ENCODE measurements at places on chromosomes 7 and 10.

- DNase-seq: no peak
Observed at GRCh38 chr10:99382176-99382575, 48.2 kb downstream of the GOT1 start.

DNA sequence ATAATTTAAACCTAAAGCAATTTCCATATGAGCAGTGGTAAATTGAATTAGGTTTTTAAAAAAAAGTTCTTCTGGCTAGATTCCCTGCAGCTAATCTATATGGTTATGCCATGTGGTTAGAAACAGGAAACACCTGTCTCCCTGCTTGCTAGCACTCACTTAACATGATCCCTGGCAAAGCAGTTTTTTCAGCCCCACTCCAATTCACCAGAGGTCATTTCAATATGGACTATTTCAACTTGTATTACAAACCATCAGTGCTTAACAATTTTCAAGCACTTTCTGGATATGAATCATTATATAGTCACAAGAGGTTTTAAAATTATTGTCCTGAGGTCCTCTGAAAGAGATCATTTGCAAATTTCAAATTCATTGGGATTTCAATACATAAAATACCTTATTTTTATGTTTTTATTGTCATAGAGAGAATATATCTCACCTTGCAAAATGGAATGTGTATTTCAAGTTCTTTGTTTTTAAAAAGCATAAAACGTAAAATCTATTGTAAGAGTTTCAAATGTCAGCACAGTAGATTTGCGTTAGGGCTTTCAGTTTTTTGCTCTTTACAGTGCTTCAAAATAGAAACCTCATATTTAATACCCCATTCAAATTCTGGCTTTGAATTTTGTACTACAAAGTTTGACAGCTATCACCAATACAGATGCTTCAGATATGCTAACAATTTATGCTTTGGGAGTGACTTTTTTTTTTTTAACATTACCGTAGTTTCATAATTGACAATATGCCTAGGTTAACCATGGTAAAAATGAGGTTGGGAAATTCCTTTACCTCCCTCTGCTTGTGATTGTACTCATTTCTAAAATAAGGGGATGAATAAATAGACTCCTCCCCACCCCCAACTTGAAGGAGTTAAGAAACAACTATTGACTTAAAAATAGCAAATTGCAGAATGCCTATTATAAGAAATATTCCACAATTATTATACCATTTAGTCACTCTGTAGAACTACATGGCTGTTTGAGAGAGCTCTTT is 117.5 kb upstream of the HGF start:
- no peak for DNase-seq

DNA sequence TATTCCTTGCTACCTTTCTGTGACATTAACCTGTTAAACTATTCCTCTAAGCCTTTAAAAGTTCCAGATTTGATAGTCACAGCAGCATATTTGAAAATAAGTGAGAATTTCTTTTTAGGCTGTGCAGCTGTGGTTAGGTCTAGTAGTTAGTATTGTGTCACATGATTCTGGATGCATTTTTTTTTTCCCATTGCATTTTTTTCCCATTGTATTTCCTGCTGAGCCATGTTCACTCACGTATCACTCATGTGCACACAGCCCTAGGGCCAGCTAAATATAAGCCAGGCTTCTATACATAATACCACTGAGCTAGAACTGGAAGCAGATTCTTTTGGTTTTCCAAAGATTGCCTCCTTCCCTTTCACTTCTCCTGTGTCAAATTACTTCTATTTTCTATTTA is 37.4 kb downstream of the DNAJC9 start:
- DNase-seq: no peak

DNA sequence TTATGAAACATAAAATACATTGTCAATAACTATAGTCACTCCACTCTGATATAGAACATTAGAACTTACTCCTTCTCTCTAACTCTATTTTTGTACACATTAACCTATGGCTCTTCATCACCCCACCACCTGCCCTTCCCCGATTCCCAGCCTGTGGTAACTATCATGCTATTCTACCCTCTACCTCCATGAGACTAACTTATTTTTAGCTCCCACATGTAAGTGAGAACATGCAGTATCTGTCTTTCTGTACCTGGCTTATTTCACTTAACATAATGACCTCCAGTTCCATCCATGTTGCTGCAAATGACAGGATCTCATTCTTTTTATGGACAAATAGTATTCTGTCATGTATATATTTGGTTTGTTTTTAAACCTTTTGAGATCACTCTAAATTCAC is 8.8 kb upstream of the NOD1 start:
- no peak for DNase-seq

DNA sequence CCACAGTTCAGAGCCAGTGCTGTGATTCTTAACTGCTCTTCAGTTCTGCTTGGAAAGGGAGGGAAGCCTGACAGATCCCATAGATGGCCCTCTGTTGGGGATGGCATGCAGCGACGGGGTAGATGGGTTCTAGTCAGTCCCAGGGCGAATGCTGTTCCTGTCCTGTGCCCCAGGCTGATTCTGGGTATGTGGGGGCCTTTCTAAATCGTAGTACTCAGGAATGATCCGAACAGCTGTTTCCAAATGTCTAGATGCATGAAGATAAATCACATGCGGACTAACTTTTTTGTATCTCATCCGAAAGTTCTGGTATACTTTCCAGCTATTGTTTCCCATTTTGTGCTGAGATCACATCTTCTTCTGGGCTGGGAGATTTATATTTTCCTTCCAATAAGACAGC is 186.0 kb upstream of the MKI67 start:
- DNase-seq: no peak

DNA sequence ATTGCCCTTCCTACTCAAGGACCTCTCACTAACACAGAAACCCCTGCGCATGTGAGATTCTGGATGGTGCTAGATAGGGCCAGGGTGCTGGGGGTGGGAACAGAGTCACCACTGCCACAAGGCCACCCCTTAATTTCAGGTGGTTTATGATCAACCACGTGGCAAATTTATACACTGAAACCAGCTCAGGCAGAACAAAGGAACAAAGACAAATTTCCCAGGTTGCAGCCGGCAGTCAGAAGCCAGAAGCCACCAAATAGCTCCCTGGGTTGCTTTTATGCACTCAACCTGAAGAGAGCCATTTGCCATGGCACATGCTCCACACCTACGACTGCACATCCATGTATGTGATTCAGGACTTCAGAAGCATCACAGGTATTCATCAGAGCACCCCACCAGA is 2.5 kb downstream of the VOPP1 start:
- no peak for DNase-seq

GRCh38 chr7:78852951-78853350 is 600.5 kb downstream of the MAGI2 start:
- no peak for DNase-seq

DNA sequence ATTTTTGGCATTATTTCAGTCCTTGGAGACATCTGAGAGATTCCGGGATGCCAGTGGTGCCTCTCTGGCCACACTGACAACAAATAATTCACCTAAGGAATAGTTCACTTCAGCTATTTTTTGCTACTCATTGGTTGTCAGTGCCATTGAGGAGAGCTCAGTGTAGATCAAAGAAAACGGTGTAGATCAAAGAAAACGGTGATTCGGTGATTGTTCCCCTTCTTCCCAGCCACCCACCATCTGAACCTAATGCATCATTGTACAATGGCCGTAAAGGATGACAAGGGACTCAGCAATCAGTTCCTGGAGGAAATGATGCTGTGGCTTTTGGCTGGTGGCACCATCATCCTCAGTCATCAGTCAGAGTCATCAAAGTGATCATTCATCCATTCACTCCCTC is 80.6 kb downstream of the PTPRZ1 start:
- DNase-seq: no peak

DNA sequence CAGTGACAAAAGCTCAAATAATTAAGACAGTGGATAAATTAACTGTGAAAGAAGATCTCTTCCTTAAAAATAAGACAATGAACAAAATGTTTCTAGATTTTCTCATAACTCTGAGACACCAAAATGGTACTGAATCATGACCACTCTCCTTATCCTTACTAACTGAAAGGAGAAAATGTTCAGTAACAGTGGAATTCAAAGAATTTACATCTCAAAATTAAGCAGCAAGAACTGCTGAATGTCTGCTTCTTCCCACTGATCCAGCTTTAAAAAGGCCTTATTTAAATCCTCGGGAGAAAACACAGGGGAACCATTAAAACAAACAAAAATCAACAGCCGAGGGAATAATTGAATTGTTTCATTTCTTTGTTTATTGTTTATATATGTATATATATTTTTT is 27.3 kb upstream of the PLXDC2 start:
- DNase-seq: no peak

- DNase-seq: peak; percentile 34
Observed at GRCh38 chr7:66050990-66051448, 24.6 kb upstream of the ASL start.

DNA sequence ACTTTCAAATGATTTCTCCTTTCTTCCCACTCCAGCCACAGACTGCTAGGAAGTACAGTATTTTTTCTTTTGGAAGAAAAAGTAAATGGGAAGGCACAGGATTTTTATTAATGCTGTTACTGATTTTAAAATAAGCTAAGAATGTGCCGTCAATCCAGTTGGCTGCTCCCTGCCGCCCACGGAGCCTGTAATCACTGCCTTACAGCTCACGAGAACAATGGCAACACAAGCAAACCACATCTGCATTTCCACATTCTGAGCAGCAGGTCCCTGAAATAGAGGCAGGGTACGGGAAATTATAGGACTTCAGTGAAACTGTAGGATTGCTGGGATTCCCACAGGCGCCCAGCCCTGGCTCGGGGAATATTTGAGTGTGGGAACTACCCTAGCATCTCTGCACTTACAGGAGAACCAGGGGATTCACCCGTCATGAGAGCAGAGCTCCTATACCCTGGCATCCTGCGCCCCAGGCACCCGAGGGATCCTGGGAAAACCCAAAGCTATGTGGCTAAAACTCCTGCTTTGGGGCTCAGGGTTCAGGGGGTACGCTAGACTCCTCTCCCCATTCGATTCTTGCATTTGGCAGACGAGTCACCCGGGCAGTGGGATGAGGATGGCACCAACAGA is 72.9 kb upstream of the TNS3 start:
- no peak for DNase-seq

- DNase-seq: no peak
Observed at GRCh38 chr7:130090745-130091532, 20.6 kb downstream of the KLHDC10 start.

DNA sequence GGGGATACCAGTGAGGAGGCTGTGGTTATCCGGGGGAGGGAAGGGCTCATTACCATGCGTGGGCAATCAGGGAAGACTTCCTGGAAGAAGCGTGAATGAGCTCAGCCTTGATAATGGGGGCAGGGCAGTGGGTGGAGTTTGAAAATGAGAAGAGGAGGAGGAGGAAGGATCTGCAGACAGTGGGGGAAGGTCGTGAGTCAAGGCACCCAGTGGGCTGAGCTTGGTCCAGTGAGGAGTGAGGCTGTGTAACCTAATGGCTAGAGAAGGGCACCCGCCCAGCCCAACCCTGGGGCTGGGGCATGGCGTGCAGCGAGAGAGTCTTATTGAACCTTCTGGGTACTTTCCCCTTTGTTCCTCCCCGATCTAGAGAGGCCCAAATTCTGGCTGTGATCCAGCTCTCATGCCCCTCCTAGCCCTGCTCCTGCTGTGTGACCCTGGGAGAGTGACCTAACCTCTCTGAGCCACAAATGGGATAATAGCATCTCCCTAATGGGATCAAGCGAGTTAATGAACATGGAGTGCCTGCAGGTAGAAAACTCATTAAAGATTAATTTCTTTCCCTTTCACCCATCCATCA is 31.5 kb downstream of the CLIP2 start:
- DNase-seq: no peak

- DNase-seq: no peak
Observed at GRCh38 chr10:25455980-25456567, 281.3 kb downstream of the GPR158 start.

GRCh38 chr10:71127773-71128172 is 84.6 kb upstream of the UNC5B start:
- DNase-seq: no peak

DNA sequence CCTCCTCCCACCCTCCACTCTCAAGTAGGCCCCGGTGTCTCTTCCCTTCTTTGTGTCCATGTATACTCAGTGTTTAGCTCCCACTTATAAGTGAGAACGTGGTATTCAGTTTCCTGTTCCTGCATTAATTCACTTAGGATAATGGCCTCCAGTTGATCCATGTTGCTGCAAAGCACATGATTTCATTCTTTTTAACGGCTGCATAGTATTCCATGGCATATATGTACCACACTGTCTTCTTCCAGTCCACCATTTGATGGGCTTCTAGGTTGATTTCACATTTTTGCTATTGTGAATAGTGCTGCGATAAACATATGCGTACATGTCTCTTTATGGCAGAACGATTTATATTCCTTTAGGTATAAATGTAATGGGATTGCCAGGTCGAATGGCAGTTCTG is 51.0 kb downstream of the FAM171A1 start:
- no peak for DNase-seq

GRCh38 chr7:77461246-77461645 is 45.1 kb upstream of the GSAP start:
- DNase-seq: no peak

DNA sequence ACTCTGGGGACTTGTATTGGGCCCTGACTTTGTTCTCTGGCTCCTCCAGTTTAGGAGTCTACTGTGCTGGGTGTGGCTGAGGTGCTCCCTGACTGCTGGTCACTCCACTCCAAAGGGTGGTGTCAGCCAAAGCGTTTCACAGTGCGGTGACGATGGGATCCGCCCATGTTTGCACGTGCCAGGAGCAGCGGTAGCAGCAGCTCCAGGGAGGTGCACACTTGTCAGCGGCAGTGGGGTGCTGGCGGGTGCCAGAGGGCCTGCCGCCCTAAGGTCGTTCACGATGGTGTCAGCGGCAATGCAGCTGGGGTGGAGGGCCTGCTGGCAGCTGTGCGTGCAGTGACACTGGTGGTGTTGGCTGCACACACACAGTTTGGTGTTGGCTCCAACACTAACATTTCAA is 268.5 kb upstream of the AKR1E2 start:
- no peak for DNase-seq

DNA sequence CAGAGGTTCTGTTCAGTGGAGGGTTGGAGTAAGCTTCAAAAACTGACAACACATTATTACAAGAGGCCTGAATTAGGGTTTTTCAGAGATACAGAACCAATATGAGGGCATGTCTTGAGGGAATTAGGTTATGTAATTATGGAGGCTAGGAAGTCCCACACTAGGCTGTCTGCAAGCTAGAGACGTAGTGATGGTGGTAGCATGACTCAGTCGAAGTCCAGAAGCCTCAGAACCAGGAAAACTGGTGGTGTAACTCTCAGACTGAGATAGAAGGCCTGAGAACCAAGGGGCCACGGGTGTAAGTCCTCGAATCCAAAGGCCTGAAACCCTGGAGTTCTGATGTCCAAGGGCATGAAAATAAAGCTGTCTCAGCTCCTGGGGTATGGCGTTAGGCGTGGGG is 35.6 kb downstream of the ZNF518A start:
- no peak for DNase-seq

- DNase-seq: peak; percentile 30
Observed at GRCh38 chr10:119306514-119306951, 99.2 kb downstream of the GRK5 start.

Measured in NCI-H510A (cell line).